Thymus (tissue), 14 donors: ENCODE measurements at places on chromosomes 6 and 20. TPM values are rescaled to one million over a fixed set of nuclear protein-coding genes. Genes with fewer than 3 reads are reported as not detected.

GRCh38 chr6:169396554-169397163, 143.0 kb upstream of the THBS2 start:
- H3K27me3 ChIP-seq: no peaks in the 10 kb centered on the region
- no peak overlapping the region for H3K27ac ChIP-seq
- H3K4me3 ChIP-seq: no peak overlapping the region
- no peaks in the 10 kb centered on the region for H3K36me3 ChIP-seq
- DNase-seq: no peak

- no peaks in the 10 kb centered on the region for H3K36me3 ChIP-seq
- peaks cover 2% of the 10 kb centered on the region for H3K4me1 ChIP-seq
- H3K27ac ChIP-seq: no peak overlapping the region
- no peak overlapping the region for H3K4me3 ChIP-seq
- H3K27me3 ChIP-seq: no peaks in the 10 kb centered on the region
Observed at GRCh38 chr6:8436966-8437365, 1.6 kb upstream of the SLC35B3 start.

- H3K27ac ChIP-seq: no peak overlapping the region
Observed at GRCh38 chr6:27531772-27532459, 59.0 kb upstream of the ZNF184 start.

DNA sequence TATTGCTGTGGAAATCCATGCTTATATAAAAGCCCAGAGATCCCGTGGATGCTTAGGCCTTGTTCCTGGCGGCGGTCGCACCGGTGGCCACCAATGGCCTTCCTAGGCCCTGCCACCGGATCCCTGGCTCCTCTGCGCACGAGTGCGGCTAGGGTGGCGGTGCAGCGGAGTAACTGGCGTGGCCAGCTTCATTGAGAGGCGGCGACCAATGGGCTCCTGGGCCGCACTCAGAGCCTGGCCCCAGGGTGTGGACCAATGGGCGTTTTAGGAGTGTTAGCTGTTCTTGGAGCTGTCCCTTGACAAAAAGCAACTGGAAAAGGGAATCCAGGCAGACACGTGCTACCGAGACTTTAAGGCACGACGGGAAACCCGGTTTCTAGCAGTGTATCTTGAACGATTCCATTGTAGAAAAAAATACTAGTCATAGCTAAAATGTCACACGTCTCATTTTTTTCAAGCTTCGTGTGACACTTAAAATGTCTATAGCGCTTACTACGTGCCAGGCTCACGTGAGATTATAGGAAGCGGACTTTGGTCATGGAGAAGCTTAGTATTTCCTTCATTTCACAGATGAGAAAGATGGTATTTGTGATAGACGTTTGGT, 1.7 kb downstream of the AMD1 start:
- H3K27ac ChIP-seq: peak overlapping the region; percentile 94
- no peaks in the 10 kb centered on the region for H3K36me3 ChIP-seq
- no peaks in the 10 kb centered on the region for H3K27me3 ChIP-seq
- peak overlapping the region; percentile 88 for H3K4me3 ChIP-seq
- peaks cover 25% of the 10 kb centered on the region for H3K4me1 ChIP-seq

DNA sequence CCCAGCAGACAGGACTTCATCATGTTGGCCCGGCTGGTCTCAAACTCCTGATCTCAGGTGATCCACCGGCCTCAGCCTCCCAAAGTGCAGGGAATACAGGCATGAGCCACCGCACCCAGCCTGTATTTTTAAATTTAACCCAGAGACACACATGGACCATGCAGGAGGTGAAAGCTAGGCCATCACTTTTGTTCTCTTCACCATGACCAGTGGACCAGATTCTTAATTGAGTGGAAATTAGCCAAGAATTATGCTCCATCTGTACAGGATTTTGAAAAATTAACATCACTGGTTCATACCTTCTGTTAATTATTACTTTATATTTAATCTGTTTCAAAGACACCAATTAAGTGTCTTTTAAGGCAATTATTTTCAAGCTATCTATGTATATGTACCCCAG, 493.6 kb upstream of the NOX3 start:
- peaks cover 6% of the 10 kb centered on the region for H3K36me3 ChIP-seq
- H3K4me1 ChIP-seq: no peaks in the 10 kb centered on the region
- H3K4me3 ChIP-seq: no peak overlapping the region
- H3K27me3 ChIP-seq: no peaks in the 10 kb centered on the region

DNA sequence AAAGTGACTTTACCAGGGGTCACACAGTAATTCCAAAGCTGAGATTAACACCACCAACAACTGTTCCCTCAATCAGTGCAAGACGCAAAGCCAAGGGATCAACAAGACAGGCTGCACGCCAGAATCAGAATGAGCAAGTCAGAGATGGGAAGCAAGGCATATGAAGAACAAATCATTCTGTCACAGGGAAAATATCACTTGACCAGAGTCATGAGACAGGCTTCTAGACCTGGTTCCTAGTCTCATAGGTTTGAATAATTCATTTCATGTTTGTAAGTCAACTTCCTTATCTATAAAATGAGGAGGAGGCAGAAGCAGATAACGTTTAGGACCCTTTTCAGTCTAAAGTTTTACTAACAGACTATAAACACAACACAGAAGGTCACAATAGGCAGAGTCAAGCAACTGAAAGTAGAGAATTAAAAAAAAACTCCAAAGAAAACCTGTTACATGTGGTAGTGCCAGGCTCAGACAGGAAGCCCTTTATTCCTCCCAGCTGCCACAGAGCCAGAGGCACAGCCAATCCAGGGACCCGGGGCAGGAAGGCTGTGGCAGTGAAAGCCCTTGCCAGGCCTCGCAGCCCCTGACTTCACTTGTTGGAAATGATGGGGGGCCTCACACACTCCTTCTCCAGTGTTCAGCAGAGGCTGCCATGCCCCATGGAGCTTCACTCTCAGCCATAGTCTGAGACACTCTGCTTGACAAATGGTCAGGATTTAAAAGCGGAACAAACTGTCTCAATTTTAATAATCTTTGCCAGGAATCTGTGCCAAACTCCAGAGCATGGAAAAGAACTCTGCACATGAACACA, 29.2 kb upstream of the DST start:
- H3K27me3 ChIP-seq: no peaks in the 10 kb centered on the region
- peaks cover 18% of the 10 kb centered on the region for H3K4me1 ChIP-seq
- H3K27ac ChIP-seq: peak overlapping the region; percentile 82
- no peak overlapping the region for H3K4me3 ChIP-seq
- no peaks in the 10 kb centered on the region for H3K36me3 ChIP-seq

DNA sequence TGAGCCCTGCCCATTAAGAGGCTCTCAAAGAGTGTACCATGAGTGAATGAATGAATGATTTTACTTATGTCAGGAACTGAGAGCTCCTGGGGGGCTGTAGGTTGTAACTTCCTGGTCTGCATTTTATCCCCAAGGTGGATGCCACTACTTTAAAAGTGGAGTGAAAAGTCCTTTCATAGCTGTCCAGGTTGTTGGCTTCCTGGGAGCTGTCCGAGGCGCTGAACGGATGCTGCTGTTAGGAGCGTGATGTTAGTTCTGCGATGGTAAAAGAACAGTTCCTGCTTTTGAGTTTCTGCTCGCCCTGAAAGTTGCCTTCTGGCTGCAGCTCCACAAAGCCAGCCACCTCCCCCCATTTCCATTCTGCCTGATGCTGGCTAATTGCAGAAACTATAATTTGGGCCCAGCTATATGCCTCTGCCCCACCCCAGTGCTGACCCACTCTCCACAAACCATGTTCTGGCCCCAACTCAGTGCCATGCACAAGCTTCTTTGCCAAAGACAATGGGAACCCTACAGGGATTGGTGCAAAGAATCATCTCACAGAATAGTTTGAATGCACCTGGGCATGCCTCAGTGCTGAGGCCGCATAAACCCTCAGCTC, 330.9 kb upstream of the CDH4 start:
- no peak overlapping the region for H3K4me3 ChIP-seq
- DNase-seq: no peak
- H3K36me3 ChIP-seq: no peaks in the 10 kb centered on the region
- H3K27ac ChIP-seq: no peak overlapping the region
- no peaks in the 10 kb centered on the region for H3K27me3 ChIP-seq

GRCh38 chr6:153032255-153032882, 29.9 kb upstream of the MTRF1L start:
- H3K4me3 ChIP-seq: no peak overlapping the region
- DNase-seq: no peak
- H3K27ac ChIP-seq: no peak overlapping the region
- no peaks in the 10 kb centered on the region for H3K27me3 ChIP-seq
- H3K4me1 ChIP-seq: no peaks in the 10 kb centered on the region

GRCh38 chr6:135161411-135162395, 19.4 kb upstream of the MYB start:
- no peak overlapping the region for H3K27ac ChIP-seq
- H3K4me3 ChIP-seq: no peak overlapping the region
- H3K27me3 ChIP-seq: no peaks in the 10 kb centered on the region
- H3K36me3 ChIP-seq: no peaks in the 10 kb centered on the region

- no peaks in the 10 kb centered on the region for H3K4me1 ChIP-seq
- DNase-seq: no peak
- no peaks in the 10 kb centered on the region for H3K27me3 ChIP-seq
- H3K36me3 ChIP-seq: no peaks in the 10 kb centered on the region
Observed at GRCh38 chr6:164396071-164397047, 913.0 kb downstream of the C6orf118 start.

- H3K36me3 ChIP-seq: peaks cover 37% of the 10 kb centered on the region
- H3K4me3 ChIP-seq: no peak overlapping the region
- no peak for DNase-seq
- H3K27me3 ChIP-seq: no peaks in the 10 kb centered on the region
- peaks cover 3% of the 10 kb centered on the region for H3K4me1 ChIP-seq
Observed at GRCh38 chr20:34070079-34070439, 42.0 kb downstream of the EIF2S2 start.

- H3K4me3 ChIP-seq: no peak overlapping the region
- DNase-seq: no peak
- H3K27me3 ChIP-seq: no peaks in the 10 kb centered on the region
- H3K36me3 ChIP-seq: no peaks in the 10 kb centered on the region
- no peak overlapping the region for H3K27ac ChIP-seq
- no peaks in the 10 kb centered on the region for H3K4me1 ChIP-seq
Observed at GRCh38 chr20:8764344-8764962, 304.4 kb upstream of the PLCB4 start.

GRCh38 chr20:60446267-60447111, 488.3 kb downstream of the CDH26 start:
- no peak overlapping the region for H3K4me3 ChIP-seq
- H3K27me3 ChIP-seq: no peaks in the 10 kb centered on the region
- no peaks in the 10 kb centered on the region for H3K36me3 ChIP-seq
- H3K4me1 ChIP-seq: no peaks in the 10 kb centered on the region
- no peak overlapping the region for H3K27ac ChIP-seq

DNA sequence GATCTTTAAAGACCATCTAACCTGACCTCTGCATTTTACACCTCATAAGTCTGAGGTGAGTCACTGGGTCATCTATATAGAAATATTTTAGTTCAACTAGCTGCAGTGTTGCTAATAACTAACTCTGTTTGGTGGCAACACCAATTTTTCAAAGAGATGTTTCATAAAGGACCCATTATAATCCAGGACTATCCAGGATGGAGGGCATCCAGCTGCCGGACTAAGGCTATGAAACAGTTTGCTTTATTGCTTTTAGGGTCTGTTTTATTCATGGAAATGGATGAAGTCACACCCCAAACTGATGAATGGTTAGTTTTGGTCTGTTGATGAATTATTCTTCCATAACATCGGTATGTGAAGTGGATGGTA, 204.2 kb upstream of the GMDS start:
- no peaks in the 10 kb centered on the region for H3K27me3 ChIP-seq
- DNase-seq: no peak
- no peak overlapping the region for H3K27ac ChIP-seq

DNA sequence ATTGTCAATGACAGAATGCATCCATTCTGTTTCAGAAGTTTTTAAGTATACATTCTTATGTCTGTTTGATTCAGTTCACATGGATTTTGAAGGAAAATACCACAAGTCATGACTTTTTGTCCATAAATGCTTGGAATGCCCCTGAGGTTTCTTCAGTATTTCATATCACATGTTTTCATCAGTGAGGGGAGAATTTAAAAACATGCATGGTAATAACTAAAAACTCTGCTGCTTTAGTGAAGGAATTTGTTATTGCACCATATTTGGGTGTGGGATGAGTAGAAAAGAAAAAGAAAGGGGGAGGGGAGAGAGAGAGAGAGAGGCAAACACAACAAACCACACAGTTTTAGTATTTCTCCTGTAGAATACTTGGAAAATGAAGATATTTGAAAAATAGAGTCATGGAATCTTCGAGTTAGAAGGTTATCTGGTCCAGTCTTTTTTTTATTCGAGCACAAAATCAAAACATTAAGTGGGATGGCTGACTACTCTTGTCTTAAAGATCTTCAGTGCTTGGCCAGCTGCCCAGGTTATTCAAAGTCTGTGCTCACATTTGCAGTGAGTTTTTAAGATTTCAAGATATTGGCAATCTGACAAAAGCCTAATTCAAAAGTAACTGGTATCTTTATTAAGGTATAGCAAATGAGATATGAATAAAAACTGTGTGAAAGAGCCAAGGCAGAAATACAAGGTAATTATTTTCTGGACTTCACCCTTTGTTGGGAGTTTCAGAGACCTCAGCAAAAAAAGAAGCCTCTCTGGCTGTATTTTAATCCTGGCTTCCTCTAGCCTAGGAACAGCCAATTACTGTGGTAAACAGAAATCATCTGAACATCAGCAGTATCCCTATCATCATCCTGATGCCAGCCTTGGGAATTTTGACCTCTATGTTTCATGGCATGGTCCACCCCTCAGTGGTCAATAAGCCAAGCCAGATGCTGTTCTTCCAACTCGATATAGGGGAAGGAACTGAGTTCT, 687.9 kb upstream of the CITED2 start:
- DNase-seq: no peak
- H3K4me3 ChIP-seq: no peak overlapping the region
- H3K4me1 ChIP-seq: no peaks in the 10 kb centered on the region
- H3K36me3 ChIP-seq: no peaks in the 10 kb centered on the region
- no peak overlapping the region for H3K27ac ChIP-seq
- no peaks in the 10 kb centered on the region for H3K27me3 ChIP-seq

- no peaks in the 10 kb centered on the region for H3K36me3 ChIP-seq
- H3K27ac ChIP-seq: no peak overlapping the region
- H3K4me3 ChIP-seq: no peak overlapping the region
- no peaks in the 10 kb centered on the region for H3K4me1 ChIP-seq
- DNase-seq: no peak
- no peaks in the 10 kb centered on the region for H3K27me3 ChIP-seq
Observed at GRCh38 chr6:154932515-154933027, 62.5 kb upstream of the TIAM2 start.

GRCh38 chr20:49590163-49591017, 22.5 kb upstream of the PTGIS start:
- peaks cover 7% of the 10 kb centered on the region for H3K27me3 ChIP-seq
- H3K4me1 ChIP-seq: peaks cover 9% of the 10 kb centered on the region
- DNase-seq: no peak
- no peak overlapping the region for H3K27ac ChIP-seq
- no peak overlapping the region for H3K4me3 ChIP-seq

Gene PGC
- total RNA-seq: 0.28 TPM

Gene SLC32A1
- total RNA-seq: not detected

Gene MACROD2
- total RNA-seq: 1.6 TPM

Gene WFDC5
- 0.52 TPM for total RNA-seq

Gene FAM210B
- total RNA-seq: 18.3 TPM

Gene BPIFB2
- 0.05 TPM for total RNA-seq

Gene SEMG1
- 0.24 TPM for total RNA-seq

Gene RWDD2A
- total RNA-seq: 1.8 TPM
